ENCODE measurements at places on chromosomes 6 and 20.
A peak's percentile ranks its signal among the peaks of the same experiment; 100 is the strongest.

GRCh38 chr20:4661191-4661590 is 60.5 kb upstream of the PRND start:
- H3K4me1 ChIP-seq = no peaks in the 10 kb centered on the region
- no peaks in the 10 kb centered on the region for H3K36me3 ChIP-seq
- no peaks in the 10 kb centered on the region for H3K27me3 ChIP-seq
- H3K27ac ChIP-seq = no peak overlapping the region

DNA sequence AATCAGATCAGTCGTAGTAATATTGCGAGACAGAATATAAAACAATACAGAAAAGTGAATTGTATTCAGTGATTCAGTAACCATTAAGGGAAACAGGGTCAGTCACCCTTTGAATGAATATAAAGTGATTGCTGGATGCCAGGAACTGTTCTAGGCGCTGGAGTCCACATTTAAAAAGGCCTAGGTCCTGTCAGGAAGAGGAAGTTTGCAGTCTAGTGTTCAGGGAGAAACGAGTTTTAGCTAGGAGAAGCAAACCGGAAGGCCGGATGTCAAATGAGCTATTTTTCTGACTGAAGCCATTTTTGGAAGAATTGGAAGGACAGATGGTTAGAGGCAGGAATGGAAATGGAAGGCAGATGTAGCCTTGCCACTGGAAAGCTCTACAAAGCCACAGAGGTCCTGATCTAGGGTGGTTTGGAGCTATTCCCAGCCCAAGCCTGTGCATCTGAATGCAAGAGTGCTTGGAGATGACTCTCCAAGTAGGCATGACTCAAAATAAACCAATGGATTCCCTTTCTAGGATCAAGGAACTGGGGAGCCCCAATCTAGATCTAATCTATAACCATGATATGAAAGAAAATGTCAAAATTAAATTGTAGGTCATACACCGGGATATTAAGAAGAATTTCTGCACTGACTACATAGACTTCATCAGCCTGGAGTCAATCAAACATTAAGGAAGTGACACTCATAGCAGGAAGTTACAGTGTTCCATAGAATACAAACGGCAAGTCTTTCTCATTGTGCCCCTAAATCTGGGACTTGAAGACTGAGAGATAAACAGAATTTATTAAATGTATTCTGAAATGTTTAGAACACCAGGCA is 36.8 kb upstream of the CDKAL1 start:
- no peaks in the 10 kb centered on the region for H3K27me3 ChIP-seq
- H3K27ac ChIP-seq = no peak overlapping the region
- no peak overlapping the region for H3K4me3 ChIP-seq
- DNase-seq = no peak

DNA sequence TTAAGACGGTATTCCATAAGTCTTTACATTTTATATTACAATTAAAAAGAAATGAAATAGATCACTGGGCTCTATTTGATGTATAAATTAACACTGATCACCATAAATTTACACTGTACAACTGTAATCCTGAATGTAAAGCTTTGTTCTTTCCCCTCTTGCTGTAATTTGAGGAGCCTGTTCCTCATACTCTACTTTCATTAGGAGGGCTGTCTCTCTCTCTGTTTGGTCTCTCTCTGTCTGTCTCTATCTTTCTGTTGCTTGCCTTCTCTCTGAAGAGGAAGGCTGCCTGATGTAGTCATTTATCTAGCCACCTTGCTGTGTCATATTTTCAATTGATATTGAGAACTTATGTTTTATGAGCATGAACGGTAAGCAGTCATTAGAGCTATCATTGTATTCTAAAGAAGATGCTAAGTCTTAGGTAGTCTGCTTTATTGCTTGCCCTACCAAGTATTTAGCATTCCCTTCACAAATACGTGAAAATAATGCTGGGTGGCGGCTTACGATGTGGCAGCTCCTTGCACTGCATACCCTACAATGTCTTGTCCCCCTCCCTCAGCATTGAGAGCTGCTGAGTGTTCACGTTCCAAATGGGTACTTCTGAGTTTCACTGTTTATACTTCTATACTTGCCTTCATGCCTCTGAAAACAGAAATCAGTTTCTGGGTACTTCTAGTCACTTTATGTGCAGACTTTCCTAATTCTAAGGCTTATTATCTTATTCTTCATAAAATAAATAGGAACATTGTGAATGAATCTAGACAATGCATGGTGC is 205.5 kb downstream of the NKAIN2 start:
- no peak overlapping the region for H3K27ac ChIP-seq
- H3K27me3 ChIP-seq = no peaks in the 10 kb centered on the region
- DNase-seq = no peak

DNA sequence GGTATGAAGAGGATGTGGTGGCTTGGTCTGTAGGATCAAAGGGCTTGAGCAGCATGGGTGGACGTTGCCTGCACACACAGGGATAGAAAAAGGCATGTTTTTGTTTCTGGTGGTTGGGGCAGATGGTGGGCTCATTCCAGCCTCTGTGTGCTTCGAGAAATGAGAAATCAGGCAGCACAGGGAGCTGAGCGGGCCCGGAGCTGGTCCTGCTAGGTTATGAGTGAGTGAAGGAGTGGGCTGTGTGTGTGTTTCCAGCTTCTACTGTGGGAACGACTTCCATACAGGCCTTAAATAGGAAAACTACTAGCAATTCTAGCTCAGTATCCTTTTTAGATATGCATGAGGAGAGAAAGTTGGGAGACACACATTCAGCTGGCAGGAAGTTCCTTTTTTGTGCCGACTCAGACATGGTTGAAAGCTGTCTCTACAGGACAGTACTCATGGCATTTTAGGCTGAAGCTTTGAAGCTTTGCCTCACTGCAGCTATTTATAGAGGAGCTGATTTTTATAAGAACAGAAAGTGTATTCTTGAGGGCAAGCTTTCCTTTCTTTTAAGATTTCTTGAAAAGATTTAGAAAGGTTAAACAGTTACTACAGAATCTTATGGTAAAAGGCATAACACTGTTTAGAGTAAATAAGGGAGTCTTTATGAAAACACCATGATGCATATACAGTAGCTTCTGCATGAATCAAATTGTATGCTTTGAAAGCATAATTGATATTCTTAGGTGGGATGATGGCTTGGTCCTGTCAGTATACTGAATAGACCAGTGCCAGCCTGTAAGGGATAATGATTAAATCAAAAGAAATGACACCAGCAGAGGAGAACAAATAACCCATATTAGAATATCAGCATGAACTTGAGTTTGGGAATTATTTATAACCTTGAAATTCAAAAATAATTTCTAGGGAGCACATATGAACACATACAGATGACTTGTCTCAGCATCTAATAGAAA is 104.0 kb upstream of the MAN1A1 start:
- no peaks in the 10 kb centered on the region for H3K27me3 ChIP-seq
- no peak for DNase-seq
- H3K27ac ChIP-seq = no peak overlapping the region
- H3K4me3 ChIP-seq = no peak overlapping the region

DNA sequence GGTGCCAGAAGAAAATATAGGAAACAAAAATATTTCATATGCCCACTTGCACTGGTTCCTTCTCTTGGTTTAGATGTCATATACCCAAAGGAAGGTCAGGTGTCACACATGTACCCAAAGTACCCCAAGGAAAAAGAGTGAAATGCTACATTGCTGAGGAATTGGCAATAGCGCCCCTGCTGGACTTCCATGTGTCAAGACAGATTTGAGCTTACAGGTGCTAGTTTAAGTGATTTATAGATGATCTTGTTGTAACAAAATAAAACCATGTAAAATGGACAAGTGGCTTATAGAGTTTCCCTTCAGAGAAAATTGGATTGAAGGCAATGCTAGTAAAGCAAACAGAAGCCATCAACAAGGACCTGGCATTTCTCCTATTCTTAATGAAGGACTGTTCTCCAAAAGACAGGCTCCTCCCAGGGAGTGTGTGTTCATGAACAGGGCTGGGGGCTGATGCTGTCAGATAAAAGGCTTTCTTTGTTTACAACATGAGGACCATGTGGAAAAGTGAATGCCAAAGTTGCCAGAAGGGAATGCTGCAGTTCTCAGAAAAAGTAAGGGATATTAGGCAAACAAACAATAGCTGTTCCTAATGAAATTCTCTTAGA is 64.3 kb upstream of the PAK5 start:
- H3K27me3 ChIP-seq = no peaks in the 10 kb centered on the region
- DNase-seq = peak; percentile 60
- H3K4me1 ChIP-seq = no peaks in the 10 kb centered on the region

GRCh38 chr6:130494729-130495128 is 128.9 kb downstream of the TMEM200A start:
- H3K27me3 ChIP-seq = no peaks in the 10 kb centered on the region
- H3K4me3 ChIP-seq = no peak overlapping the region
- no peak overlapping the region for H3K27ac ChIP-seq
- no peaks in the 10 kb centered on the region for H3K36me3 ChIP-seq
- DNase-seq = no peak
- no peaks in the 10 kb centered on the region for H3K4me1 ChIP-seq

GRCh38 chr6:6556738-6557503 is 31.6 kb upstream of the LY86 start:
- no peaks in the 10 kb centered on the region for H3K27me3 ChIP-seq
- no peaks in the 10 kb centered on the region for H3K4me1 ChIP-seq

- H3K36me3 ChIP-seq = no peaks in the 10 kb centered on the region
- DNase-seq = no peak
These were observed 7.3 kb upstream of the FLRT3 start for GRCh38 chr20:14344746-14345145.

DNA sequence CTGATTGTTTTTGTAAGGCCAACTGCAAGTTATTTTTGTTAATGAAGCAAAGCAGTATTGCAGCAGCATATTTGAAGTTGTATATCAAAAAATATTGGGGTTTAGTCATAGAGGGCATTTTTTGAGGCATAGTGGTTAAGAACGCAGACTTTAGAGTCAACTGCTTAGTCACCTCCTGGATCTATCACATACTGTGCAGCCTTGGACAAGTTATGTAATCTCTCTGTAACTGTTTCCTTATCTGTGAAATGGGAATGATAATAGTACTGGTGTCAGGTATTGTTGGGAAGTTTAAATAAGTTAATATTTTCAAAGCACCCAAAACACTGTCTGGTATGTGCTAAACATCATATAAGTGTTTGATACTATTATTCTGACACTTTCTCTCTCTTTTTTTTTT is 27.2 kb upstream of the EFHC1 start:
- no peaks in the 10 kb centered on the region for H3K36me3 ChIP-seq
- H3K4me1 ChIP-seq = no peaks in the 10 kb centered on the region
- DNase-seq = no peak

DNA sequence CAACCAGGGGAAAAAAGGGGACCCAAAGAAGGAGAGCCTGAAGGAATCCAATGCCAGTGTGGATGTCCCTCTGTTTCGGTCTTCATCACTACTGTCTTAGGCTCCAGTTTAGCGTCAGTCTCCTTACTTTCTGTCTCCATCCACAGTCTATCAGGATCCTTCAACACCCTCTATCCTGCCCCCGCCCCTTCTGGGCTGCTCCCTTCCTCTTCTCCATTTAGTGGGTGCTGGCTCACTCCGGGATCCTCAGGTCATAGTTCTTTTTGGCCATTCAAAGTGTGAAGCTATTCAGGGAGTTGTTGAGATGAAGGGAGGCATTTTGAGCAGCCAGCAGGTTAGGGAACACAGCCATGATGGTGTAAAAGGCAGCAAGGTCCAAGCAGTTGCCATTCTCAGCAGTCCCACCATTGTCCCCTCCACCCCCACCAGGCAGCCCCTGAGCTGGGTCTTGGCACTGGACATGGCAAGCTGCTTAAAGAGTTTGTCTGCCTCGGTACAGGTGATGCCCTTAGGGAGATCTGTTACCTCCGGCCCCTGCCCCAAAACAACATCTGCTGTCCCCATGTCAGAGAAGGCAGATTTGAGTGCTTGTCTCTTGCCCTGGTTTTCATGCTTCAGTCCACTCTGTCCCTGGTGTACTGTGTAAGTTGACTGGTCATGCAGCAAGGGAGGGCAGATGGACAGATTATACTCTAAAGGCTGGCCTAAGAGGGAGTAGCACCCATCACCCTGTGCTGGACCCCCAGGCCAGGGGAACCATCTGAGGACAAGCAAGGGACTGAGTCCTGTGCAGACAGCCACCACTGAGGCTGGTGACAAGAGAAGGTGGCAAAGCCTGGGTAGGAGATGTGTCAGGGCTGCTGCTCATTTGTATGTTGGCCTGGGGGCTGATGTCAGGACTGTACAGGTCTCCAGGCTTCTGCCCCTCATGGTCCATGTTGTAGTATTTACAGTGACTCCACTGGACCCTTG is 842.0 kb downstream of the HACE1 start:
- no peak overlapping the region for H3K4me3 ChIP-seq
- DNase-seq = no peak
- no peaks in the 10 kb centered on the region for H3K27me3 ChIP-seq
- H3K36me3 ChIP-seq = no peaks in the 10 kb centered on the region
- H3K4me1 ChIP-seq = no peaks in the 10 kb centered on the region
- no peak overlapping the region for H3K27ac ChIP-seq

DNA sequence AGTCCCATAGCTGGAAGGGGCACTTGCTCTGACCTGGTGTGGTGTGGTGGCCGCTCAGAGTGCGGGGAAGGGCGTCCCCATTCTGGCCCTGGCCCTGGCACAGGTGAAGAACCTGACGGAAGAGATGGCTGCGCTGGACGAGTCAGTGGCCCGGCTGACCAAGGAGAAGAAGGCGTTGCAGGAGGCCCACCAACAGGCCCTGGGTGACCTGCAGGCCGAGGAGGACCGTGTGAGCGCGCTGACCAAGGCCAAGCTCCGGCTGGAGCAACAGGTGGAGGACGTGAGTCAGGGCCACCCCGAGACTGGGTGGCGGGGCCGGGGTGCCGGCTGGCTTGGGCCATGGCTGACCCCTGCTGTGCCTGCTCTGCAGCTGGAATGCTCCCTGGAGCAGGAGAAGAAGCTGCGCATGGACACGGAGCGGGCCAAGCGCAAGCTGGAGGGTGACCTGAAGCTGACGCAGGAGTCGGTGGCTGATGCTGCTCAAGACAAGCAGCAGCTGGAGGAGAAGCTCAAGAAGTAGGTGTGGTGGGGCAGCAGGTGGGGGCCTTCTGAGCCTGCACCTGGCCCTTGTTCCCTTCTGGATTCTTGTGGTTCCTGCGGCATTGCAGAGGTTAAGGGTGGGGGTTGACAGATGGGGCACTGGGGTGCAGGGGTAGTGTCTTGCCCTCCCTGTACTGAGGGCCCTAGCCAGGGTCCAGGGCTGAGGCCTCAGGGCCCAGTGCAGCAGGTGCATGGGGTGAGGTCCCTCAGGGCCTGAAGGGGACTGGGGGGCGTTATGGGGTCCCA is 40.8 kb downstream of the MYH7B start:
- H3K27ac ChIP-seq = no peak overlapping the region
- H3K36me3 ChIP-seq = peaks cover 2% of the 10 kb centered on the region
- no peaks in the 10 kb centered on the region for H3K27me3 ChIP-seq
- no peaks in the 10 kb centered on the region for H3K4me1 ChIP-seq
- no peak for DNase-seq
- H3K4me3 ChIP-seq = no peak overlapping the region
